ENCODE measurements at places on chromosomes 12 and 14. TPM values are rescaled to one million over a fixed set of nuclear protein-coding genes. Genes with fewer than 3 reads are reported as not detected.
A peak's percentile ranks its signal among the peaks of the same experiment; 100 is the strongest.

The TMEM132C gene
- total RNA-seq = not detected

The PRKD1 gene
- 0.23 TPM for total RNA-seq

The CLEC2B gene
- total RNA-seq = 13.1 TPM

DNA sequence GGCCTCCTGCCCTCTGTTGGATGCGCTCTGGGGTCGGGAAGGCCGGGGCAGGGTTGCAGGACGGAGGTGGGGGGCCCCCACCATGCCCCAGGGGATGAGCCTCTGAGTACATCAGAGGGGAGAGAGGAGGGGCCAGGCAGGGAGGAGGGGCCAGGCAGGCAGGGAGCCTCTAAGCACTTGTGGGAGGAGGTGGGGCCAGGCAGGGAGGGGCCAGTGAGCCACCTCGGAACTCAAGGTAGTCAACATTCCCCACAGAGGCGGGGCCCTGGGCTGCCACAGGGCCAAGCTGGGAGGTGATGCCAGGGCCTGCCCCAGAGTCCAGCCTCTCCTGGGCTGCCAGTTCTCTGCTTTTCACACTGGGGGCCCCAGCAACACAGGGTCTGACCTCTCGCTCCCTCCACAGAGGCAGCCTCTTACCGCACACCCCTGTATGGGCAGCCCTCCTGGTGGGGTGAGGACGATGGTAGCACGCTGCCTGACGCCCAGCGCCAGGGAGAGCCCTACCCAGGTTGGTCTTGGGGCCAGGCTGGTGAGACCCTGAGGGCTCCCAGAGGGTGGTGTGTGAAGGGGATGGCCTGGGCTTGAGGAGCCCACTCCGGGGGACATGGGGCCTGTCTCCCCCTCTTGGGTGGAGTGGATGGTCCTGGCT is 17.4 kb downstream of the CEP170B start:
- no peak for DNase-seq

DNA sequence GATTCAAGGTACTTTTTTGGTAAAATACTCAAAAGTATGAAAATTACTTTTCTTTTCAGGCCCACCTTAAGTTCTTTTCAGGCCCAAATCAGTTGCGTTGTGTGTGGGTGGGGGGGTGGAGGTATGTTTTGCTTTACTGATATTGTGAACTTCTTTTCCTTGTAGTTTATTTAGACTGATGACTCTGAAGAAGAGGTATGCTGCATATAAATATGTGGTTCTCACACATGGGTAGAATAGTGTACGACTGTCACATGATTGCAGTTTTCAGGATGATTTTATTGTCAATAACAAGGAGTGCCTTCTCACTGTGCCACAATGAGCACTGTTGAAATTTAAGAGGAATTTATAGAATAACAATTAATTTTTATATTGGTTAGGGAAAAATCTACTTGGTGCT is 166.6 kb upstream of the ATP2B1 start:
- DNase-seq = no peak

DNA sequence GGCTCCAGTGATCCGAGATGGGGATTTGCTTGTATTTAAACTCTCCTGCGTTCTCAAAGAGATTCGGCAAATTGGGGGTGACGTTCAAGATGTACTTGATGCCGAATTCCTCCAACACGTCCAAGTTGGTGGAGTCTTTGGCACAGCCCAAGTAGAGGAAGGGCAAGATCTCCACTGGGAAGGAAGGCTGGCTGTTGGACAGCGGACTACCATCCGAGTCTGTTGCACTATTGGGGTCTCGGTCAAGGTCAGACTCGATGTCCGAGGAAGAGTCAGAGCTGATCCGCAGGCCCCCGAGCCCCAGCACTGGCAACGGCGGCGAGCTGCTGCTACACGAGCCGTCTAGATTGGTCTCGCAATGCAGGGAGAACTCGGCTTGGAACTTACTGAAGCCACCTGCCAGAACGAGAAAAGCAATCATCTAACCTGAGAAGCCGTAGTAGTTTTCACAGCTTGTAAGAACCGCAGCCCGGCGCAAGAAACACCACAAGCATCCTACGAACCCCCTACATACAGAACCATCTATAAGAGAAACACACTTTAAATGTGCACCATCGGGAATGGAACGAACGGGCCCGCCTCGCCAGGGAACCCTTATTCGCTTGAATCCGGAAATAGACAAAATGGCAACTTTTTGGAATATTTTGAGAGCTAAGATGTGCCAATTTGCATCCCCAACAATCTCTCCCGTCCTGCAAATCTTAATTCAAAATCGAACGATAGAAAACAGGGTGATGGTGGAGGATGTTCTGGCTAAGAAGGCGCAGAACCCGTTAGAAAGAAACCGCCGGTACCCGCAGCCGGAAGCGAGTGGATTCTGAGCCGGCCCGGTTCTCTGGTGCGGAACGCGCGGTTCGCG is 1.4 kb downstream of the DUSP6 start:
- peak; percentile 35 for DNase-seq
